Activated T-helper 2 cell treated with anti-CD3 and anti-CD28 coated beads, Interferon-gamma antibody, Interleukin-2, Interleukin-4, amounts not matched to agents 10 μg/mL and 5 μg/mL and 100 μg/mL, durations not matched to agents 14 hours and 24 hours and 36 hours (primary cell): ENCODE measurements at places on chromosomes 5 and 9. TPM values are rescaled to one million over a fixed set of nuclear protein-coding genes. Genes with fewer than 3 reads are reported as not detected.

DNA sequence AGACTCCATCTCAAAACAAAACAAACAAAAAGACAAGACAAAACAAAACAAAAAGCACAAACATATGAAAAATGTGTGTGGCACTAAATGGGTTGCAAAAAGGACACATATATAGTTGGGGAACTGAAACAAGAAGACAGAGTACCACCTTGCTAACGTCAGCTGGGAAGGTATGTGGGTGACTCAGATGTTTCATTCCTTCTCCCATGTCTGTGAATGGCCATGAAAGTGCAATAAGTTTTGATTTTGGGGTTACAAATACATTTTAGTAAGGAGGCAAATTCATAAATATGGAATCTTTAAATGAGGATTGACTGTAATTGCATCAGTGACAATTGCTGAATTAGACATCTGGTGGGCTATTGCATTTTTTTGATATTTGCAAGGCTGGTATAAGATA, 81.6 kb upstream of the KLF4 start:
- DNase-seq: no peak

DNA sequence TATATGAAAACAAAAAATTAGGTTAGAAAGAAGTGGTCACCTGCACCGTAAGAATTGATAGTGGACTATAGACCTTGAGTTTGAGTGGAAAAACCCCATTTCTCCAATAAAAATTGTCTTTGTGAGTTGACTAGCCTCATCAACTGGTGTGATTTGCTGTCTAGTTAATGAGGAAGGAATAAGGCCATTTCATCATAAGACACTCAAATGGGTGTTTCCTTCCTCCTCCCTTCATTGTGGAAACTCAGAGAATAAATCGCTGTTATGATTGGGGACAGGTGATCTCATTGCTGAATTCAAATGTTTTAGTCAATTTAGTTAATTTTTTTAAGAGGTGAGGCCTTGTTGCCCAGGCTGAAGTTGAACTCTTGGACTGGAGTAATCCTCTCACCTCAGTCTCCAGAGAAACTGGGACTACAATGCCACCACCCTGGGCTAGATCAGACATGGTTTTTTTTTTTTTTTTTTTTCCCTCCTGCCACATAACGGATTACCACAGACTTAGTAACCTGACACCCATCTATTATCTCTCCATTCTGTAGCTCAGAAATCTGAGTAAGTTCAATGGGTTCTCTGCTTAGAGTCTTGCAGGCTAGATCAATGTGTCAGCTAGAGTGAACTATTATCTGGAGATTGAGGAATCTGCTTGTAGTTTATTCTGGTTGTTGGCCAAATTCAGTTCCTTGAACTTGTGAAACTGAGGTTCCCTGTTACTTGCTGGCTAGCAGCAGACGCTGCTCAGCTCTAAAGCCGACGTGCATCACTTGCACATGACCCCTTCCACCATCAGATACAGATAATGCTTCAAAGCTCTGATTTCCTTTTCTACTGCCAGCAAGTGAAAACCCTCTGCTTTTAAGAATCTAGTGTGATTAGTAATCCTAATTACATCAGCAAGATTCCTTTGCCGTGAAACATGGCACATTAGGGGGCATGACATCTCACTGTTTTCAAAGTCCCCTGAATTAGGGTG, 663.8 kb upstream of the CDH9 start:
- DNase-seq: no peak

- no peak for DNase-seq
These were observed 20.4 kb downstream of the FAT2 start for GRCh38 chr5:151570512-151571269.

- no peak for DNase-seq
These were observed 344.8 kb downstream of the CSNK1G3 start for GRCh38 chr5:123856766-123857165.

Gene CARTPT
- total RNA-seq: not detected in 2 replicates
